NB4 (cell line): ENCODE measurements at places on chromosomes 11 and 22.

GRCh38 chr22:41932353-41932752 is 5.7 kb upstream of the TNFRSF13C start:
- DNase-seq, result no peak

- no peak for DNase-seq
Observed at GRCh38 chr11:78698612-78699011, 123.9 kb upstream of the NARS2 start.

- DNase-seq, result no peak
Observed at GRCh38 chr11:24963852-24964251, 467.0 kb downstream of the LUZP2 start.

DNA sequence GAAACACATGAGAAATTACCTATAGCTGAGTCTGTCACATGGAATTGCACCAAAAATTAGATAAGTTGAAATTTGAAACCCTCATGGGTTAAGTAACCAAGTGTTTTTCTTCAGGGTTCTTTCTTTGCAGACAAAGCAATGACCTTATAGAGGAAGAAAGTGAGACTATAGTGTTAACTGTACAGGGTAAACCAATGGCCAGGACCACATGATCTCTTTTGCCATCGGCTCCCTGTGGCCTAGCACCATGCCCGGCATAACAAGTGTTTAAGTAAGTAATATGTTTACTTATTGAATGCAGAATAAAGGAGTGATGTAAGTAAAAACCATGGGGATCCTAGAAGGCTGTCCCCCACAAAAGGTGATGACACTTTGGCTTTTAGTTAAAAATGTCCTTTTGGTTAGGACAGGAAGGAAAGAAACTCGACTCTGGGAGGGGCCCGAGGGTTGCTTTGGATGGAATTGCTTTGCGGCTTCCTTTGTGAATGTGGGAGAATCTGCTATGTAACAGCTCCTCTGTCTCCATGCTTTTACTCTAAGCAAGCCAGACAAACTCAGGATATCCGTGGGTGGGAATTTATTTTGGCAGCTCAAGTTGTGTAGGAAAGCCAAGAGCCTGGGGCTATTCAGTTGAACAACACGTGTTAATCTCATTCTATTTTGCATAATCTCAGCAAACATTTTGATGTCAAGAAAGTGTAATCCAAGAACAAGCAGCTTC is 454.7 kb downstream of the INSC start:
- no peak for DNase-seq

GRCh38 chr11:4884361-4884760 is 2.7 kb downstream of the OR51T1 start:
- DNase-seq, result no peak

- no peak for DNase-seq
Observed at GRCh38 chr11:27451244-27451965, 21.2 kb downstream of the LGR4 start.

DNA sequence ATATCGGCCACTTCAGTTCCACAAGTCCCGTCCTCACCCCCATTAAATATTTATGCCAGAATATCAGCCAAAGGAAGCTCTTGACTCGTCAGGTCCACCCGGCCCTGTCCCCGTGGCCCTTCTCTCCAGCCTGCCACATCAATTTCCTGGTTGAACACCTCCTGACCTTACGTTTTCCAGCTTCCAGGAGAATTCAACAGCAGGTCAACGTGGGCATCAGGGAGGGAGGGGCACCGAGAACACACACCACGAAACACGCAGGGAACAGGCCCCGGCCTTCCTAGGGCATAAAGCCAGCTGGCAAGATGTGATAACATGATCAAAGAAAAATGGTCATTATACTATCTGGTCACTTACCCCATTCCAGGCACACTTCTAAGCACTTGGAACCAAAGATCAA is 15.3 kb downstream of the SULT4A1 start:
- no peak for DNase-seq

- no peak for DNase-seq
Observed at GRCh38 chr11:17606233-17607082, 59.4 kb downstream of the OTOG start.

GRCh38 chr11:3738241-3738640 is 59.1 kb downstream of the NUP98 start:
- DNase-seq, result no peak

DNA sequence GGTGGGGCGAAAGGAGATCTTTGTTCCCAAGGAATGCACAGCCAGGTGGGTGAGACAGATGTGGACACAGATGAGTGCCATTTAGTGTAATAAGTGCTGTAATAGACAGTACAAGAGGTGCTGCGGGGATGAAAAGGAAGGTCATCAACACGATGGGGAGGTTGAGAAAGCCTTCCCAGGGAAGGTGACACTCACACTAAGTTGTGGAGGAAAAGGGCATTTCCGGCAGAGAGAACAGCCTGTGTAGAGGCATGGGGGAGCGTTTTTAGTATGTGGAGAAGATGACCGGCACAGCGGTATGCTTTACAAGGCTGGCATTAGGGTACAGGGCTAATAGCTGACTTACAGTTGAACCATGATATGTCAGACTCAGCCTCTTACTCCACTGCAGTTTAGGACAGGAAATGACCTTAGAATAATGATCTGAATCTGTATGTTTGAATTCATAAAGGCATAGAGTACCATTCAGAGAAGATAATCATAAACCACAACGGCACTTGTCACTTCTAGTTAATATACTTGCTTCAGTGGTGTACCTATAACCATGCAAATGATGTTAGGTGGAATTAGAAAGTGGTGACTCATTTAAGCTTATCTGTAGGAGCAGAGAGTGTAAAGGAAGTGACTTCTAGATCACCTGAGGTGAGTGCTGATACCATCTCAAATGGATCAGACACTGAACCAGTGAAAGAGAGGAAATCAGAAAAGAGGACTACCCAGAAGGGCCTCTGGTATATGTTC is 60.6 kb downstream of the FAM83F start:
- DNase-seq, result no peak

GRCh38 chr11:47434011-47434786 is 8.0 kb upstream of the PSMC3 start:
- no peak for DNase-seq

GRCh38 chr11:77046060-77046501 is 11.9 kb downstream of the B3GNT6 start:
- DNase-seq, result peak; percentile 36

- no peak for DNase-seq
Observed at GRCh38 chr11:24496736-24497725, at the start of gene LUZP2. Gene LUZP2, plus strand, starts transcription at chr11:24497053.

- DNase-seq, result no peak
Observed at GRCh38 chr11:19196432-19196831, 5.4 kb downstream of the CSRP3 start.

DNA sequence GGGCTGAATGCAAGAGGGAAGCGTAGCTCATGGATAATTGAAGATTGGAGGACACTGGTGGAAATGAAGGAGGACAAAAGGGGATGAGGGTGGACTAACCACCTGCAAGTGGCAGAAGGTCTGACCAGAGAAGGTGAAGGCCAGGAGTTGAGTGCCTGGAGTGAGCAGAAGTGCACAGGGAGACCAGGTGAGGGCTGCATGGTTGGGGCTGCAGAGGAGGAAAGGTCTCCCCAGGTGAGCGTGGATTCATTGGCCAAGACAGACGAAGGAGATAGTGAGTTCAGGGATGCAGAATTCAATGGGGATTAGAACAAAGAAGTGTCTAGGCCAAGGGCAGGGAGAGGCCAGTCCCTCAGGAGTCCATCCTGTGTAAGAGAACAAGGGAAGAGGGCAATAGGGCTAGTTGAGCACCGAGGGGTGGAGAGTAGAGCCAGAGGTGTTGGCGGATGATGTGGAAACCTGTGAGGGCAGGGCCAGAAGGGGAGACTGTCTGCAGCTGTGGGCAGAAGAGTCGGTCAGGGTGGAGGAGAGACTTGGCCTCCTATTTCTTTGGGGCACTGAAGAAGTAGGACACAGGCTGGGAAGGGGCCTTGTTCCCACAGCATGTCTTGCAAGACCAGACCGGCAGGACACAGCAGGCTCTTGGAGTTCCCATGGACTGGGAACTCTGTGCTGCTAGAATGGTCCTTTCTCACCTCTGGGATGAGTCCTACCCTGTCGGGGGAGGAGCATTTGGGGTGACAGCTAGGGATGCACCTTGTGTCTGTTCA is 6.7 kb downstream of the TRIM29 start:
- DNase-seq, result no peak

DNA sequence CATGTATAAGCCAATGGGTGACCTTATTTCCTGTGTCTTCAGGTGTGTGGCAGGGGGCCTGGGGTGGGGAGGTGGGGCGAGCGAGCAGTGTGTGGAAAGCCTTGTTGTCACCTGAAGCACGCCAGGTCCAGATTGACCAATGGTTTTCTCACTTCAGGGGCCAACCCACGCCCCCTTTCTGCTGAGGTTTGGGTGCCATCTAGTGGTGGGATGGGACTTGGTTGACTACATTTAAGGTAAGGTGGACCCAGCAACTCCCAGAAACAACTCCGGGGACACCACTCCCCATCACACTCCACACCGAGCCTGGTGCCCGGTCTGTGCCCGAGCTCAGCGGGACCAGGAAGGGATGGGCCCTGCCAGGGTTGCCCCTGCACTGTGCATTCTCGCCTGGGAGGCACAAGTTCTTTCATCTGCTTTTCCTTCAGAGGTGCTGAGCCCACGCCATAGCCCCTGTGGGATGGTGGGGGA is 40.0 kb downstream of the TPCN2 start:
- peak; percentile 85 for DNase-seq

DNA sequence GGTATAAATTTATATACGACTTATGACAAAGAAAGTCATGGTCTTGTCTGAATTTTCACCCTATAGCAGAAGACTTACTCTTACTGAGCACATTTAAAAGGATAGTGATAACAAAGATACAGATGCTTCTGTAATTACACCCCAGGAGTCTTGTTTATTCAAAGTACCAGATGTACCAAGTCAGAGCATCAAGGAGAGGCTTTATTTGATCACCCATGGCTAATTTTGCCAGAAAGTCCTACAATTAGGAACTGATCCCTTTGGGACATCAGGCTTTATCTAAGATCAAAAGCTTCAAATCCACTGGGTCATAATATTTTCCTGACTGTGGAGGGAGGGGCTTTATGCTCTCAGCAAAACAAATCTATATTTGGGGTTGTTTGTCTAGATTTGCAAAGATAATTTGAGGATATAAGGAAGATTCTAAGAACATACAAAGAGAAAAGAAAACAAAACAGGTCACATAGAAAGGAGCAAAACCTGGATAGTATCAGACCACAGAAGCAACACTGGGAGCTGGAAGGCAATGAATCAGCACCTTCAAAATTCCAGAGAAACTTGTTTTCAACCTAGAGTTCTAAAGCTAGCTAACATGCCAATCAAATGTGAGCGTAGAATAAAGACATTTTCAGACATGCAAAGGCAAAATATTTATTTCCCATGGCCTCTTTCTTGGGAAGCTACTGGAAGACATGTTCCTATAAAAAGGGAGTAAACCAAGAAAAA is 124.8 kb upstream of the CSNK2A3 start:
- no peak for DNase-seq
